HT-29 (cell line): ENCODE measurements at places on chromosomes 16 and 17.

DNA sequence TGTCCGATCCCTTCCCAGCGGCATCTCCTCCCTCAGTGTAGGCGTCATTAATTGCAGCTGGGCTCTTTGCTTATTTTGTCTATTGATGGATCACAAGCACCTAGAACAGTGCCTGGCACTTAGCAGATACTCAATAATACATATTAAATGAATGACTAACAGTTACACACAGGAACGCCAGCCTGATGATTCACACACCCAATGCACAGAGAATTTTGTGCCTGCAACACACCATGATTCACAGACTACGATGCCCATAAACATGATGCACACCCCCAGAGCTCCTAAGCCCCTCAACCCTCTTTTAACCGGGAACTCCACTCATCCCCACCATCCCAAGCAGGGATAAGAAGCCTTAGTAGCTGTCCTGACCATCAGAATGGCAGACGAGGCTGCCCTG, 66.6 kb upstream of the TMEM97 start:
- no peak for DNase-seq

DNA sequence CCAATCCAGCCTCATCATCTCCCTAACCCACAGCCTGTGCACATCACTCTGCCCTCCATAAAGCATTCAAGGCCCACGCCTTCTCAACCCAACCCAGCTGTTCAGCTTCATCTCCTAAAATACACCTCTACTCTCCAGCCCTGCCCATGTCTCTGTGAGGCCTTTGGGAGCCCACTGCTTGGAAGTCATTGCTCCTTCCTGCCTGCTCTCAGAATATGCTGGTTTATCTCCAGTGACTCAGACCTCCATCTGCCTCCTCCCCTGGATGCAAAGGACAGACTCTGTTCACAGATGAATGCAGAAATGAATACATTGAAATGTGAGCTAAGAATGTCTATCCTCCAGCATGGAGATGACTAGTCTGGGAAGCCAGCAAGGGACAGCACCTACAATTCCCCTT, 19.0 kb downstream of the KCNG4 start:
- no peak for DNase-seq

GRCh38 chr17:82979718-82980117, 99.7 kb upstream of the METRNL start:
- DNase-seq = no peak

GRCh38 chr17:58269557-58270291, 11.0 kb downstream of the MPO start:
- no peak for DNase-seq

- DNase-seq = no peak
Observed at GRCh38 chr16:4217204-4218131, 24.4 kb downstream of the SRL start.

- no peak for DNase-seq
Observed at GRCh38 chr17:49437696-49438435, 23.2 kb upstream of the PHB1 start.

DNA sequence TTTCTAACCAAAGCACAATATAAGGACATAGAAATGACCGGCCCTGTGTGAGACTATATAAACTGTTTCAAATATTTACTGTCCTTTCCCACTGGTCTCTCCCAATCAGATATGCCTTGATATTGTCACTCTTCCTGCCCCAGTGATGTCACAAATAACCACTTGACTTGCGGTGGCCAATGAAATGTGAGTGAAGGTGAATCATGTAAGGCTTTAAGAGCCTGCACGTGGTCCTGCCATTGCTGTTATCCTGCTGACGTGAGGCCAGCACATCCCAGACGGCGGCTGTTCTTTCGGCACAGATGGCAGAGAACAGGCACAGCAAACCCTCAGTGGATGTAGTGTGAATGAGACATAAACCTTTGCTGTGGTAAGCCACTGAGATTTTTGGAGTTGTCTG, 5.4 kb upstream of the KLHL11 start:
- no peak for DNase-seq

DNA sequence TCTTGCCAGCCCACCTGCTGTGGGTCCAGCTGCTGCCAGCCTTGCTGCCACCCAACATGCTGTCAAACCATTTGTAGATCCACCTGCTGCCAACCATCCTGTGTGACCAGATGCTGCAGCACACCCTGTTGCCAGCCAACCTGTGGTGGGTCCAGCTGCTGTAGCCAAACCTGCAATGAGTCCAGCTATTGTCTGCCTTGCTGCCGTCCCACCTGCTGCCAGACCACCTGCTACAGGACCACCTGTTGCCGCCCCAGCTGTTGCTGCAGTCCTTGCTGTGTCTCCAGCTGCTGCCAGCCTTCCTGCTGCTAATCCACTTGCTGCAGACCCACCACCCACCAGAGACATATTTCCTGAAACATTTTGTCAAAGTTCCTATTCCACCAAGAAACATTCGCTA, 641 bp downstream of the KRTAP9-1 start:
- DNase-seq = no peak

GRCh38 chr16:68059804-68060203, 25.4 kb upstream of the NFATC3 start:
- no peak for DNase-seq

DNA sequence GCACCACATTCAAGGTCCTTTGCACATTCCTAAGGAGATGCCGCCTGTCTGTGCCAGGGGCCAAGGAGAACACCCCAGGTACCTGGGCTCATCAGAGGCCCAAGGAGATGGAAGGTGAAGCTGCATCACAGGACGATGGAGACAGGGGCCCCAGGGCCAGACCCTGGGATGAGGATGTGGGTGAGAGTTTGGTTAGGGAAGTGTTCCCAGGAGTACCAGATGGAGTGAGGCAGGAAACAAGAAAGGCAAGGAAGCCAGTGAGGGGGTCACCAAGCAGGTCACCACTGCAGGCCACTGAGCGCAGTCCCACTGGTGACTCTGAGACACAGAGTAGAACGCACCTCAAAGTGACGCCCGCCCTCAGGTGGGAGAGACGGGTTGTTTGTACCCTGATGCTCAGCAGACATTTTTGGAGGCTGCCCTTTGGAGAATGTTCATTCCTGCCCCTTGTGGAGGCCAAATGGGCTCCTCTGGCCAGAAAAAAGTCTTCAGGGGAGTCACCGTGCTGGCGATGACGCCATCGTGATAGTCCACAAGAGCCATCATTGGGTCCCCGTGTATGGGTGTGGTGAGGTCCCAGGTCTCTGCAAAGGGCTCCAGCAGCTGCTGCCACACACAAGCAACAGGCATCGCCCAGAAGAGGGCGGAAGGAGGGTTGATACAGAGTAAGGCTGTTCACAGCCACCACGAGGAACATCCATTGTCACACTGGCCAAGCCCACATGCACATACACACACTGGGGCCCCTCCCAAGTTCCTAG, 57.5 kb downstream of the BEAN1 start:
- DNase-seq = no peak

DNA sequence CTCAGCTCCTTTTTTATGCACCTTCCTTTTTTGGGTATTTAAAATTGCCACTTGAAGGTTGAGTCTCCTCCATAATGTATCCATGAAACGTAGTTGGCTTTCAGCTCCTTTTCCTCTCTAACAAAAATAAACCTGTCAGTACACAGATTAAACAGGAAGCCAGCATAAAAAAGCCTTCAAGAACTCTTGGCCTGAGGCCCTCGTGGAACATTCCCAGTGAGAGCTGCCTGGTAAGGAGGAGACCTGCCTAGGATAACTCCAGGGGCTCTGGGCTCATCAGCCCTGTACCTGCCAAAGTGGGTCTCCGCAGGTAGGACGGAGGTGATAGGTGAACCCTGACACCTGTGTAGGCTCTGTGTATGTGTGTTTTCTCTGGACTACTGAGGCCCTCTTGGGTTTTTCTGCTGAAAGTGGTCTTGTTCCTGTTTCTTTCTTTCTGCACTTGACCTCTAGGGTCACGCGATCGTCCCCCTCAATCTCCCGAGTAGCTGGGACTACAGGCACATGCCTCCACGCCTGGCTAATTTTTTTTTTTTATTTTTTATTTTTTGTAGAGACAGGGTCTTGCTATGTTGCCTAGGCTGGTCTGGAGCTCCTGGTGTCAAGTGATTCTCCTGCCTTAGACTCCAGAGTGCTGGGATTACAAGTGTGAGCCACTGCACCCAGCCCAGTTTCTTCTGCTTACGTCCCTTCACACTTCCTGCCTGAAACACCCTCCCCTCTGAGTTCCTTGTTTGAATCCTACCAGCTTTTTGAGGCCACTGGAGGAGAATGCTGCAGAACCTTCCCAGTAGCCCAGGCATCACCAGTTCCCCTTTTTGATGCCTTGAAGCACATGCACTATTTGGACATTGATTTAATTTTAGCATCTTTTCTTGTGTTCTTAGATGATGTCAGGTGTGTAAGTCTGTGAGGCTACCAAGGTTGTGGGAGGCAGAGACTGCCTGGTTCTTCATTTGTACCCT, 9.8 kb downstream of the PGS1 start:
- DNase-seq = no peak

DNA sequence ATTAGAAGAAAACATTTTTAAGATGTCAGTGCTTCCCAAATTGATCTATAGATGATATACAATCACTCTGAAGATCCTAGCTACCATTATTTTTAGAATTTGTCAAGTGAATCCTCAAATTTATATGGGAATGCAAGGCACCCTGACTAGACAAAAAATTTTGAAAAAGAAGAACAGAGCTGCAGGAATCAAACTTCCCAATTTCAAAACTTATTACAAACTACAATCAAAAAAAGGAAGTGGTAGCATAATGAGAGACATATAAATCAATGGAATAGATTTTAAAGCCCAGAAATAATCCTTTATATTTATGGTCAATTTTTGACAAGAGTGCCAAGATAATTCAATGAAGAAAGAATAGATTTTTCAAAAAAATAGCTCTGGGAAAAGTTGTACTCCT, 198.3 kb upstream of the KCNJ16 start:
- no peak for DNase-seq

DNA sequence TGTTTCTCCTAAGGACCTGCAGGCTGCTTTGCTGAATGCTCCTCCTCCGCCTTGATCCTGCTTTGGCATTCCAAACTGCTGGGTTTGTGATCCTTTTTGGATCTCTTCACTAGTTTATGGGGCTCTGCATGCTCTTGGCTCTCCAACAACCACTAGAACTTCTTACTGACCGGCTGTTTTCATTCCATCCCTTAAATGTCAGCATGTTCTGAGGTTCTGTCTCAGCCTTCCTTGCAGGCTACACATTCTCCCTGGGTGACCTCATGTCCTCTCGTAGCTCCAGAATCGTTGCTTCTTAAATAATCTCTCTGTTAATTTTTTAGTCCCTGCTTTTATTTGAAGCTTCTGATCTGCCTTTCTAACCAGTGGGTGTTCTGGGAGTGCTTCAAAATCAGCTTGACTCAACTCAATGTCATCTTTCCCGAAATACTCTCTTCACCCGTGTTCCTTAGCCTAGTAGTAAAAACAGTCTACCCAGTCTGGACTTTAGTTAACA, 119.0 kb upstream of the HS3ST2 start:
- DNase-seq = no peak

DNA sequence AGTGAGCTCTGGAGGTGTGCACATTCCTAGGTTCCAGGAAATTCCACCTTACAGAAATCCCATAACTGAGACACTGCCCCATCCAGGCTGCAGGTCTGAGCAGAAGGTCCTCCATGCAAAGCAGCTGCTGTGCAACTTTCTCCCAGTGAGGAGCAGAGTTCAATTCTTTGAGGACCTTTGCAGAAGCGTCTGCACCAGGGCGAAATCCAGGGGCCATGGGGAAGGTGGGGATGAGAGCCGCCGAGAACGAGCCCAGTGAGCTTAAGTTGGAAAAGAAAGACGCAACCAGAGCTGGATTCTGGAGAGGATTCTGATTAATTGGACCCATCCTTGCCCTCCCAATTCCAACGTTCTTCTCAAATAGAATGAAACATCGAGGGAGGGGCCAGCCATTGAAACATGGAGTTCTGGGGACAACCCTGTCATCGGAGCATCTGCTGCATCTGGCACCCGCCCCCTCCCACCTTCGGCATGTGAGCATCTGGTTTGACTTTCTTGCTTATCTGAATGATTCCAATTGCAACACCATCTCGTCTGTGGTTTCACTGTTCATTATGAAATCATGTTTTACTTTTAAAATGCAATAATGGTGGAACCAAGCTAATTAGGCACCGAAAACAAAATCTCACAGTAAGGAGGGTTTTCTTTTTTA, 190.6 kb upstream of the FOXF1 start:
- DNase-seq = no peak

DNA sequence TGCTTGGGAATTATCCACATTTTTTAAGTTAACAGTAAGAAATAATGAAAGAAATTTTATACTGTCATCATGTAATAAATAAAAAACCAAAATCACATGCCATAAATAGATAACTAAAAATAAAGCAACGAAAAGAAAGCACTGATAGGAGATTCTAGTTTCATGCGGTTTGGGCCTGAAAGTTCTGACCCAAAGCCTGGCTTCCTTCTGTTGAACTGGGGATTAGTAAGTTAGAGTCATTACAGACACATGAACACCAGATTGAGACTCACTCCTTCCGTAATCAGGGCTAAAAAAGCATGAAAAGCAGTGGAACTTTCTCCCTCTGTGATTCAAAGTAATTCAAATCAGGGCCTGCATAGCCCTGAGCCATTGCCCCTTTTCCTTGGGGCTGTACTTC, 13.2 kb upstream of the SLC6A2 start:
- no peak for DNase-seq

GRCh38 chr17:17363638-17364337, 60.6 kb downstream of the NT5M start:
- no peak for DNase-seq

DNA sequence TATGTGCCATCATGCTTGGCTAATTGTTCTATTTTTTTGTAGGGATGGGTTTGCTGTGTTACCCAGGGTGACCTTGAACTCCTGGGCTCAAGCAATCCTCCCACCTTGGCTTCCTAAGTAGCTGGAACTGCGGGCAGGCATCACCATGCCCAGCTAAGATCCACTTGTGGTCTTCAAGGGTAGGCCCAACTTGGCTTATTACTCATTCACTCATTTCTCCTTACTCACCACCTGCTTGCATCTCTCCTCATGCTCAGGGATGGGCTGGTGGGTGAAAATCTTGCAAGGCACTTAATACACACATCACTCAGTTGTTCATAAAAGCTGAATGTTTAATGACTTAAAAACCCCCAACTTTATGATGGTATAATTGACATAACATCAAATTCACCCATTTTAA, 207.8 kb downstream of the SHISA9 start:
- DNase-seq = no peak

DNA sequence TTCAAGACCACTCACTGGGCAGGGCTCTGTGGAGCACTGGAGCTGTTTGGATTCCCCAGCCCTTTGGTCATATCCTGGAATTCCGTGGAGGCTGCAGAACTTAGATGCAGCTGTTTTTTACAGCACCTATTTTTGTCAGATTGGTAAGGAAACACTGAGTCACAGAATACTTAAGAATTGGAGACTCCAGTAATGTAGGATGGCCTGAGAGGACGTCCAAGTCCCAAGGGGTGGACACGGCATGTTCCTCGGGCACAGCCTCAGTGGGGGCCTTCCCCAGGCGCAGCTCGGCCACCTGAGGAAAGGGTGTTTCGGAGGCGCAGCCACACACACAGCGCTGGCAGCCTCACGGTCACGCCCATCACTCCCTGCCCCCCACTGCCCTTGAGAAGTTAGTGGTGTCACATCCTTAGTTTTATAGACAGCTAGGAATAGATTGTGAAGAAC, 14.8 kb downstream of the PLD6 start:
- no peak for DNase-seq
